ENCODE measurements at places on chromosomes 1 and 21.

DNA sequence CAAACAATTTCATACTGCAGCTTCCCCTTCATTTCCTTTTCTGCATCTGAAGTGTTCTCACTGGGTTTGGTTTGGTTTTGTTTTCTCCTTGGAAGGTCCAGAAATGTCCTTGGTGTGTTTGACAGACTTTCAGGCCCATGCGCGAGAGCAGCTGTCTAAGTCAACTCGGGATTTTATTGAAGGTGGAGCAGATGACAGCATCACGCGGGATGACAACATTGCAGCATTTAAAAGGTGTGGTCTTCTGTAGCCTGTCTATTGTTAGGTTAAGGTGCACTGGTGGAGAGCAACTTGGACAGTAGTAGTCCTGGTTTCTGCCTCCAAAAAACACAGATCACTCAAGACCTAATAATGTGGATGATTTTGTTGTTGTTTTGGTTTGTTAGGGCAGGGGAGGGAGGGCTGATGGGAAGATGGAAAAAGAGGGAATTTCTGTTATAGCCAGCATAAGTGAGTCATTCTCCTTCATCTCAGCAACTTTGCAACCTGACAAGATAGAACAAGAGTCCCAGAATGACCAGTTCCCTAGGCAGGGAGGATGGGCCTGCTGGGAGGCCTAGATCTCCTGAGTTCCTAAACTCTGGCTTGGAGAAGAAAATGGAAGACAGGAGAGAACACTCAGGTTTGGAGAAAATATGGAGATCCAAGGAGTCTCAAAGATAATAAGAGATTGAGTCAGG, 12.5 kb downstream of the HAO2 start:
- DNase-seq: no peak

- DNase-seq: no peak
Observed at GRCh38 chr1:231786126-231786525, 159.5 kb downstream of the DISC1 start.

GRCh38 chr1:95233319-95233736, 682 bp upstream of the RWDD3 start:
- peak; percentile 3 for DNase-seq

DNA sequence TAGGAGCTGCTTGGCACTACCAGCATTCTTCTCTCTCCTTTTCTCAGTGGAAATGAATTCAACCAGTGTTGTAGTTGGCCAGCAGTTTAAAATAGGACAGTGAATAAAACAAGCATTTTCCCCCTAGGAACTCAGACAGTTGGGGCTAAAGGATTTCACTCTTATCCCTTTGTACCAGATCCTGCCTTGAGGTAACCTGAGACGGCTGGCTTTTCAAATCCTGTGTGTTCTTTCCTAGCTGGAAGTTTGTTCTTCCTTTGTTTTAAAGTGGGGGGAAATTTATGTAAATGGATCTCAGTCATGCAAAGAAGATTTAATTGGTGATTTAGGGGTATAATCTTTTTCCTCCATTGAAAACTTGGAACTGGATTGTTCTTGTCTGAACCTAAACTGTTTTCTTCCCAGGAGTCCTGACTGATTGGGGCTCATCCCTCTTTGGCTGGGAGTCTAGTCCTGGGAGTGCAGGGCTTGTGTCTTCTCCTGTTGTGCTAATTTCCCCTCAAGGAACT, 23.3 kb downstream of the ZP4 start:
- DNase-seq: no peak

DNA sequence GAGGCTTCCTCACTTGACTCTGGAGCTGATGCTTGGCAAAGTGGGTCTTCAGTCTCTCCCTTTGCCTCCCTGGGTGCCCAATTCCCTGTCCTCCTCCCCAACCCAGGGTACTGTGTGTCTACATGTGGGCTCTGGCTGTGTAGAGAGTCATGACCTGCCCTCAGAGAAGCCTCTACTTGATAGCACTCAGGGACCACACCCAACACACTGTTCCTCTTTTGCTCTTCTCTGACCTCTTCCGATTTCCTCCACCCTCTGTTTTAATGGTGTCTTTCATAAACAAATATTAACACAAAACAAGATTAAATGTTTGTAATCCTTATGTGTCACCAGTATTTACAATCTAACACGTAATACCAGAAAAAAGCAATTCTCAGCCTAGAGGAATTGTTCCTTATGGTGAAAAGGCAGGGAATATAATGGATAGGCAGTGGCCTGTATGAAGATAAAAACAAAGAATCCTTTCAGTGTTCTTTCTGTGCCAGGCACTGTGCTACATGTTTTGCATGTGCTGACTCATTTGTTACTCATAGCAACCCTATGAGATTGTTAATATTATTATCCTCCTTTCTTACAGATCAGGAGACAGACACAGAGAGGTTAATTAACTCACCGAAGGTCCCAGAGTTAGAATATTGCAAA, 58.2 kb downstream of the HSD3B1 start:
- DNase-seq: no peak

DNA sequence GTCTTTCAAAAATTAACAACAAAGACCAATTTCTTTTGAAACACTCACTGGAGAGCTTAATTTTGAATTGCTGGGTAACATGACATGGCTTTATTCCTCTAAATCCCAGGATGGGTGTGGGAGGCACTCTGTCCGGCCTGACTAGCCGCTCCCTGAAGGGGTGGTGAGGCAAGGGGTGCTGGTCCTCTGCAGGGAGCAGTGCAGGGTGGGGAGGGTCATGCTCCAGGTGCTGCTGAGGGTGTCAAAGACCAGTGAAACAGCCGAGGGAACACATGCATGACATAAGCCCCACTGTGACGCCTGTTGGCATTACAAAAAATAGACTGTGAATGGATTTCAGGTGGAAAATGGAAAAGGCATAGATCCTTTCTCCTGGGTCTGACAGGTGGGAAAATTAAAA, 223.7 kb downstream of the VAV3 start:
- no peak for DNase-seq

- no peak for DNase-seq
Observed at GRCh38 chr1:213292614-213293013, 241.6 kb downstream of the RPS6KC1 start.

GRCh38 chr1:247322849-247323586, 8.6 kb downstream of the ZNF496 start:
- no peak for DNase-seq

- no peak for DNase-seq
Observed at GRCh38 chr1:45953934-45954847, 150.8 kb downstream of the MAST2 start.

DNA sequence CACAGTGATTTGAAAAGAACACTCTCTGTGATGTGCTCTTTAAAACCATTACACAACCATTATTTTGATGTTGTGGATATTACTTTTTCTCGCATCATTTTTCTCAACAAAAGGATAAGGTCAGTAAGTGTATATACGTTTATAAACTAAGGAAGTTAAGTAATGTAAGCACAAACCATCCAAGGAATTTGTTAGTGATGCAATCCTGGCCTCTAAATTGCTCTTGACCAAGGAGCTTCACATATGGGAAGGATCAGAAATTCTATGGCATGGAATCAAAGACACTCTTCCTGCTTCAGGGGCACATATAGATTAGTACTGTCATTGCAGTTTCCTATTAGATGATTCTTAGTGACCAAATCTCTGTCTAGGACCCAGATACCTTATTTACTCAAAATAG, 3.6 kb upstream of the PPP2R5A start:
- DNase-seq: no peak

GRCh38 chr21:19245188-19245580, 841.6 kb upstream of the TMPRSS15 start:
- no peak for DNase-seq

DNA sequence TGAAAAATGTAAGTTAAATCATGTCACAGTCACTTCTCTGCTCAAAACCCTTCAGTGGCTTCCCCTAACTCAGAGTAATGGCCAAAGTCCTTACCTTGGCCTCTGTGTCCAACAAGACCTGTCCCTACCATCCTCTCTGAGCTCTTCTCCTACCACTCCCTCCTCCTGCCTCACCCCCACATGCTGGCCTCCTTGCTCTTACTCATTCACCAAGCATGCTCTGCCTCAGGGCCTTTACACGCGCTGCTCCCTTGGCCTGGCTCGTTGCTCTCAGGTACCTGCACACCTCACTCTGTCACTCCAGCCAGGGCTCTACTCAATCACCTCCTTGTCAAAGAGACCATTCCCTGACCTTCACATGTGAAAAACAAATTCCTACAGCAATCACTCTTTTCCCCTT, 54.2 kb downstream of the SEC16B start:
- DNase-seq: no peak

GRCh38 chr1:206770531-206771337, at the start of gene IL19:
Gene IL19, plus strand, starts transcription at chr1:206770773. Its CDS starts 65,890 bp downstream, at chr1:206836663.
- no peak for DNase-seq

GRCh38 chr1:62796221-62796620, 12.3 kb downstream of the ATG4C start:
- no peak for DNase-seq

DNA sequence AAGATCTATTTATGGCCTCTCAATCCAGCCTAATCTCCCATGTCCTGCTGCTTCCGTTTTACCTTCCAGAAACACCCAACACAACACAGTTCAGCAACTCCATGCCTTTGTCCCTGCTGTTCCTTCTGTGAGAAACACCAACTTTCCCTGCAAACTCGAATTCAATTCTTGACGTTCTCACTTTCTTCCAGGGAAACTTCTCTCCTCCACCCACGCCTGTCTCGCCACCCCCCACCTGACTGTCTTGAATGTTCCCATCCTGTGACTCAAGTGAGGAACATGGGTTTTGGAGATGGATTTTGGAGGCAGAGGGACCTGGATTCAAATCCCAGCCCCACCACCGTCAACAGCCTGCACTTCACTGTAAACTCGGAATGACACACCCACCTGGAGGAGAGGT, 44.8 kb downstream of the GRHL3 start:
- no peak for DNase-seq

GRCh38 chr1:15151377-15151806, 2.2 kb upstream of the TMEM51 start:
- peak; percentile 77 for DNase-seq

GRCh38 chr1:87143413-87144135, 185.1 kb upstream of the LMO4 start:
- no peak for DNase-seq

DNA sequence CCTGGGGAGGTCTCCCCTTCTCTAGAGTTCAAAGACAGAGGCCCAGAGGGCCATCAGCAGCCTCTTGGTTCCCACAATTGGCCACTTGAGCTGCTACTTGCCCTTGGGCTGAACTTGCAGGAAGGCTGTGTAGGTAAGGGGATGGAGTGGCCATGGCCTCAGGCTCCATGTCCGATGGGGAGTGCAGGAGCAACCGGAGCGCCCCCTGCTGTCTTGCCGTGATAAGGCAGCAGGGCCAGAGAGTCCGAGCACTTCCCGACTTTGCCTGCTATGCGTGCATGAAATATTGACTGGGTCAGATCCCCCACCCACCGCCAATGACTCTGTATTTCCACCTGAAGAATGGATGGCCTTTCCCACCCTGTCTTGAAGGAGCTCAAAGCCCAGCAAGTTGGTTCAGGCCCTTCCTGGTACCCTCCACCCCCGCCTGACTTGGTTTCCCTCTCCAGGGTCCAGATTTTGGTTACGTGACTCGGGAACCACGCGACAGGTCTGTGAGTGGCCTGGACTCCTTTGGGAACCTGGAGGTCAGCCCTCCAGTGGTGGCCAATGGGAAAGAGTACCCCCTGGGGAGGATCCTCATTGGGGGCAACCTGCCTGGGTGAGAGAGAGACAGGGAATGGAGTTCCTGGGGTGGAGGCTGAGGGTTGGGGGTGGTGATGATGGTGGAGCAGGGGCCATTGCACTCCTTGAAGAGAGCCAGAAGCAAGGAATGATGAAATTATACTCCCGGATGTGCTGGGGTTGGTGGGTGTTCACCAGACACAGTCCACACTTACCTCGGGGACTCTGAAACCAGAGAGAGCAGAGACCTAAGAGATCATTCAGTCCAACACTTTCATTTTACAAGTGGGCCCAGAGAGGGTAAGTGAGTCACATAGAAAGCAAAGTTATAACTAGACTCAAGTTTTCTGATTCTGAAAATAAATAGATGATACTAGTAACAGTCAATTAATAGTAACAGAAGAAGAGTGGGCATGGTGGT, 25.6 kb downstream of the PADI3 start:
- no peak for DNase-seq

- DNase-seq: no peak
Observed at GRCh38 chr21:42346441-42346840, 4.4 kb downstream of the TFF2 start.

GRCh38 chr1:44040418-44040817, 9.2 kb upstream of the SLC6A9 start:
- no peak for DNase-seq

- peak; percentile 47 for DNase-seq
Observed at GRCh38 chr1:10211805-10212410, 1.5 kb downstream of the KIF1B start.

DNA sequence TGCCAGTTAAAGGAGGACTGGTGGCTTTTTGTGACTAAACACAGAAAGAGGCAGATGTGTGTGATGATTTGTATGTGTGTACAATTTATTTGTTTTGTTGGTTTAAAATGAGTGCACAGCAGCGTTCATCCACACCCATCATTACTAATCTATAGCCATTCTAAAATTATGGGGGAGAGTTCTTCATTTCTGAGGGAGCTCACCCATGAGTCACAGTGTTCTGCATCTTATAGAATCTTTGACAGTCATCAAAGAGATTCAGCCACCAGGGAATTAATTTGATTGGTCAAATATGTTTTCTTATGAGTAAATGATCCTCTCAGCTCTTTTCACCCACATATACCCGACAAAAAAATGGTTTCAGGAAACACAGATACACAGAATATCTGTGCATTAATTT, 147.9 kb downstream of the GREM2 start:
- DNase-seq: no peak

DNA sequence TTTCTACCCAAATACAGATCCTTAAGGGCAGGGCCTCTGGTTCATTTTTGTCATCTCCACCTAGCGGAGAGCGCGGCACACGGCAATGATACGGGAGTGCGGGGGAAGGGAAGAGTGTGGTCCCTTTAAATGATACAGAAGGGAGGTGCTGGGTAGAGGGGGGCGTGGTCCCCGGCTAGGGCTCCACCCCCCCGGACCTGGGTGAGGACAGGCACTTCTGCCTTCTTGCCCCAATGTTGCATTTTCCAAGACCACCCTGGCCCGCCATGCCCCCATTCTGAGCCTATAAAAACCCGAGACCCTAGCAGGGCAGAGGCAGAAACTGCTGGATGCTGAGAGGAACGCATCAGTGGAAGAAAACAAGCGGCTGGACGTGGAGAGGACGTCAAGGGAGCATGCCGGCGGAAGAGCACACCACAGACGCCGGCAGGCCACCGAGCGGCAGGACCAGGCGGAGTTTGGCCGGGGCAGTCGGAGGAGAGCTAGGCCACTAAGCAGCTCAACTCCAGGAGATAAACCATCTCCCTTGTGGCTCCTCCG, 30.0 kb downstream of the LRRC3 start:
- DNase-seq: no peak

- no peak for DNase-seq
Observed at GRCh38 chr1:7940034-7940433, 605 bp downstream of the TNFRSF9 start.

GRCh38 chr1:39109644-39110043, 83.5 kb downstream of the NDUFS5 start:
- DNase-seq: no peak

- no peak for DNase-seq
Observed at GRCh38 chr1:244783138-244783537, 52.3 kb upstream of the COX20 start.

- no peak for DNase-seq
Observed at GRCh38 chr1:181630838-181631237, 147.5 kb downstream of the CACNA1E start.

Measured in NCI-H524 (cell line).